ENCODE measurements at places on chromosomes 6 and 20. TPM values are rescaled to one million over a fixed set of nuclear protein-coding genes. Genes with fewer than 3 reads are reported as not detected.
A peak's percentile ranks its signal among the peaks of the same experiment; 100 is the strongest.

GSTA2 gene
- polyA plus RNA-seq: not detected

- H3K4me1 ChIP-seq: no peaks in the 10 kb centered on the region
- no peaks in the 10 kb centered on the region for H3K27me3 ChIP-seq
- no peak for DNase-seq
- no peak overlapping the region for H3K27ac ChIP-seq
- H3K4me3 ChIP-seq: no peak overlapping the region
Observed at GRCh38 chr6:147128056-147128455, 76.2 kb upstream of the STXBP5 start.

DNA sequence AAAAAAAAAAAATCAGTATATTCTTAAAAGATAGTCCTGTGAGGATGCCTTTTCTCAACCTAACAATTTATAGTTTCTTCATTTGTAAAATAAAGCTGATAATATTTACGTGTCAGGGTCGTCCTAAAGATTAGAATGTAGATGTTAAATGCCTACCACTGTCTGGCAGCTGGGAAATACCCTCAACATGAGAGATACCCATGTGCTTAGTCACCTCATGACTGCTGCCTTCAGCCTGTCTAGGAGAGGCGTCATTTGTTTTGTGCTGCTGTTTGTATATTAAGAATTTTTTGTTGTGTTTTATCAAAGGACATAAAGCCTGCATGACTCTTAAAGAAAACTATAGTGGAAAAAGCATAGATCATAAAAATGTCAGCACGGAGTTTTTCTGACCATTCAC is 9.5 kb downstream of the FAM120B start:
- H3K27ac ChIP-seq: no peak overlapping the region
- no peak overlapping the region for H3K4me3 ChIP-seq
- H3K36me3 ChIP-seq: peaks cover 3% of the 10 kb centered on the region
- H3K27me3 ChIP-seq: no peaks in the 10 kb centered on the region

ADAM33 gene
- 29.4 TPM for polyA plus RNA-seq

GRCh38 chr20:61045091-61045490 is 207.0 kb upstream of the CDH4 start:
- no peak overlapping the region for H3K4me3 ChIP-seq
- no peaks in the 10 kb centered on the region for H3K36me3 ChIP-seq
- no peak for DNase-seq
- no peak overlapping the region for H3K27ac ChIP-seq
- no peaks in the 10 kb centered on the region for H3K27me3 ChIP-seq

GRCh38 chr6:113464960-113465359 is 392.2 kb upstream of the MARCKS start:
- H3K27me3 ChIP-seq: no peaks in the 10 kb centered on the region
- no peak overlapping the region for H3K27ac ChIP-seq
- H3K4me1 ChIP-seq: peaks cover 13% of the 10 kb centered on the region
- DNase-seq: peak; percentile 78

- H3K27me3 ChIP-seq: no peaks in the 10 kb centered on the region
- DNase-seq: peak; percentile 55
- no peak overlapping the region for H3K4me3 ChIP-seq
- H3K4me1 ChIP-seq: no peaks in the 10 kb centered on the region
Observed at GRCh38 chr6:3835055-3835731, 14.0 kb upstream of the FAM50B start.

DNA sequence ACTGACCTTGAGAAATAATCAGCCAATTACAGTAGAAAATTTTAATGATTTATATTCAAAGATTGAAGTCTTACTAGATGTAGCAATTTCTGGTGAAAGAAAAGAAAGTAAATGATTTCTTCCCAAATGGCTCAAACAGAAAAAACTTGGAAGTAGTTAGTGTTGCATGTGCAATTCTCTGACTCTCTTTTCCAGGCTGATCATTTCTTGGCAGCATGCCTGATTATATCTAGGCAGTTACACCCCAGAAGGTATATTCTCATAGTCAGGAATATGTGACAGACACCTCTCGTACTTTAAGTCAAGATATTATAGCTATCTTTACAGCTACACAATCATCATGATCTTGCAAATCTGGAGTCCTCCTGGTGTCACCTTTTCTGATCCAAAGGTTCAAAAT is 122.9 kb downstream of the PDE7B start:
- H3K4me1 ChIP-seq: no peaks in the 10 kb centered on the region
- no peaks in the 10 kb centered on the region for H3K36me3 ChIP-seq
- H3K27me3 ChIP-seq: no peaks in the 10 kb centered on the region
- DNase-seq: peak; percentile 17

Data from fibroblast of lung (primary cell).